Stimulated activated CD8-positive, alpha-beta memory T cell treated with anti-CD3 and anti-CD28 coated beads, Interleukin-4, amount 100 ng/mL, for 1 hour (primary cell): ENCODE measurements at places on chromosomes 6 and 20.

GRCh38 chr20:5061213-5061612 lies 58.5 kb downstream of the PCNA start:
- DNase-seq, result no peak

DNA sequence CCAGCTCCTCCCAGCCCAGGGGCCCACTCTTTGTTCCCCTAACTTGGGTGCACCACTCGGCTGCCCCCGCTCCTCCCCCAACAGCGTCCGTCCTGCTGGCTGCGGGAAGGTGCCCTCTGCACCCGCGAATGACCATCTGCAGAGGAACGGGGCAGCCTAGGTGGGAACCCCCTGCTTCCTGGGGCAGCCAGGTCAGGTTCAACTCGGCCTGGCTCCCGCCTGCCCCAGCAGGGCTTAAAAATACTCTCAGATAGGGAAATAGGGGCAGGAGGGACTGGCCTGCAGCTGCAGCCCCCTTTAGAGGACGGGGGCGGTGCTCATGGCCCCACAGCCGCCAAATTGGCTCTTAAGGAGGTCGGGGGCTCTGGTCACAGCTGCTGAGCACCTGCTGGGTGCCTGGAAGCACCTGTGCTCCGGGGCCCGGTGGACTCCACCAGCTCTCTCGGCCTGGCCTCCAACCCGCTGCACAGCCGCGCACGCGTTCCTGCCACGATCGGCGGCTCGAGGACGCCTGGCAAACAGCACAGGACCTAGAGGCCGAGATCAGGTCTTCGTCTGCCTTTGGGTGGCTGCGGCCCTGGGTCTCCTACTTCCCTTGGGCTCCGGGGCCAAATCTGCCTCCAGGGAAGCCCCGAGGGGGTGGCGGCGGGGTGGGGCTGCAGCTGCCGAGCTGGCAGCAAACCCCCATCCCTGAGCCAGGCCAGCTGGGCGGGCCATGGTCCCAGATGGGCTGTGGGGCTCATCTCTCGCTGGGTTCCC lies 700 bp upstream of the LAMA5 start:
- DNase-seq, result no peak

DNA sequence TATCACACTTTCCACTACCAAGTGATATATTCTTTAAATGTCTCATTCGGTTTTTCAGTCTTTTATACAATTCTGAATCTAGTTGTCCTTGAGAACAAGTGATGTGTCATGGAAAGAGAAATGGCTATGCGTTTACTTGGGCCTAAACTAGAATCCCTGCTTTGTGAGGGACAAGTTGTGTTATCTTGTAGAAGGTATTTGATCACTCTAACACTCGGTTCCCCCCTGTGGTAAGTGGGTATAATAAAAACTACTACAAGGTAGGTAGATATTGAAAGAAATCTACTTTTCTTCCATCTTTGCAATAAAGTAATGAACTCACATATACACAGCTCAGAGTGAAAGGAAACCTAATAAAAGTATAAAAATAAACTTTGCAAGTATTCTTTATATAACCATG lies 108.9 kb downstream of the MANEA start:
- DNase-seq, result no peak

- no peak for DNase-seq
These were observed 10.7 kb downstream of the CASS4 start for GRCh38 chr20:56422824-56423189.
